Left kidney (tissue), 8 donors: ENCODE measurements at places on chromosomes 16 and 17. TPM values are rescaled to one million over a fixed set of nuclear protein-coding genes. Genes with fewer than 3 reads are reported as not detected.

- peak; percentile 42 for DNase-seq
These were observed 34.3 kb downstream of the VPS35L start for GRCh38 chr16:19589771-19590302.

- DNase-seq = peak; percentile 92
These were observed 7.9 kb upstream of the BAHCC1 start for GRCh38 chr17:81387100-81388090.

Gene DNAH2
- polyA plus RNA-seq = 0.52 TPM

DNA sequence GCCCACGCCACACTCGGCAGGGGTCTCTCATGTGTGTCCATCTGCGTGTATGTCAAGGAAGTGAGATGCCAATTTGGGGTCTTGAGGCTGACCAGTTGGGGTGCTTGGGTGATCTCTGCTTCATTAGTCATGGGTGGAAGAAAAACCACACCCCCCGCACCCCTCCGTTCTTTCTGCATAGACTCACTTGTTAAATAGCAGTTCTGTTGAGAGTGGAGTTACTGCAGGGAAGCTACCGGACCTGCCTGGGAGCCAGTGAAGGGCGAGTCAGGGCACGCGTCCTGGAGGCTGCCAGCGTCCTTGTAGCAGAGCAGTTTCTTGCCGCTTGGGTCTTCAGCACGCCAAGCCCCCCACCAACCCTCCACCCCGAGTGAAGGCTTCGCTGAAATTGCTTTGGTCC, 8.5 kb downstream of the SNN start:
- no peak for DNase-seq

DNA sequence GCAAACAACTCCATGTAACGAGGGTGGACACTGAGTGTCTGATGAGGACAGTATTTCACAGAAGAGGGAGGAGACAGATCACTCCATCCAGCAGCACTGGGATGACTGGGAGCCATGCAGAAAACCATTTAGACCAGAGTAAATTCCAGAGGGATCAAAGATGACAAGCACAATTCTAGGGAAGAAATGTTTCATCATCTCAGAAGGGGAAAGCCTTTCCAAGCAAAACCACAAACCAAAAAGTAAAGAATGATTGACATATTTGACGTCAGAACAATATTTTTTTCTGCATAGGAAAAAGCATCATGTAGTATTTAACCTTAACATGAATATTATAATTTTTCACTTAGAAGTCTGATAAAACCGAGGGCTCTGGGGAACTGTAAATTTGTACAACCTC, 4.8 kb downstream of the DNASE1 start:
- DNase-seq = no peak

Gene C16orf89
- polyA plus RNA-seq = 3.3 TPM

DNA sequence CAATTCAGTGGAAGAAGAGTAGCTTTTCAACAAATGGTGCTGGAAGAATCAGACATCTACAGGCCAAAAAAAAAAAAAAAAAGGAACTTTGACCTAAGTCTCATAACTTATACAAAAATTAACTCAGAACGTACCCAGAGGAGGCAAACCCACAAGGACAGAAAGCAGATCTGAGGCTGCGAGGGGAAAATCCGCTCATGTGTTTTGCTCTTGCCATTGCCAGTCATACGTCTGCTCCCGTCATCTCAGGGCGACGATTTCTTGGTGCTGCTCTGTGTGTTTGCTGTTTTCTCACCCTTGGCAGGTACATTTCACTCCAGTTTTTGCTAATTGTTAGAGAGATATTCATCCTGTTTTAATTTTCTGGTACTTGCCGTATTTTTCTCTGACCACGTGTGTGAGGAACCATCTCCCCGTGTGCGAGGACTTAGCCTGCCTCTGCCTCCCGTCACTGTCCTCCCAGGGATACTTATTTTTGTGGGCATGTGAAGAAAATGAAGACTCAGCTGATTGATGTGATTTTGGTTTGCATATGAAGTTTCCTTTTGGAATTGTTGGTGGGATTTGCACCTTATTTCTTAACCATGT, 33.4 kb upstream of the ACSF3 start:
- no peak for DNase-seq

DNA sequence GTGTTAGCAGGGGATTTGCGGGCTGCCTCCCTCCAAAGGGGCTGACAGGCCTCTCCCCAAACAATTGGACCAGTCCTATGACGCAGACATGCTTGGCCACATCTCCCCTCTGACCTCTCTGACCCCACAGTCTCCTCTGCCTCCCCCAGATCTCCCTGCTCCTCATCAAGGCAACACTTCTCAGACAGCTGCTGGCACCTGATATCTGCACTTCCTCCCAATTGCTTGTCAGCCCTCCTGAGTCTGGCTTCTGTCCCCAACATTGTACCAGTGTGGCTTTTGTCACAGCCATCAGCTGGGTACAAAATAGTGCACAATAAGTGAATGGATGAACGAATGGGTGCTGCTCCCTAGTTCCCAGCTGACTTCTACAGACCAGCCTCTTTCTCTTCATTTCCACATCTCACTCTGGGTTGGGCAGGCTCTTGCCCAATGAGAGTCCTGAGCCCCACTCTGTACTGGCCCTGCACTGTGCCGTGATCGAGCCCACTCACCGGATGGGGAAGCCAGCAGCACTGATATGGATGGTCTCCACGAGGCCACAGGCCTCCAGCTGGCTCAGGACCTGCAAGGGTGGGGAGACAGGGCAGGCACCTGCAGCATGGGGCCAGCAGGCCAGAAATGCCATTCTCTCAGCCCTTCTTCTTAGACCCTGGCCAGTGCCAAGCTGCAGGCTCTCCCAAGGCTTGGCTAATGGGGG, 17.1 kb downstream of the ZNHIT3 start:
- no peak for DNase-seq

Gene ST6GALNAC1
- 0.28 TPM for polyA plus RNA-seq

DNA sequence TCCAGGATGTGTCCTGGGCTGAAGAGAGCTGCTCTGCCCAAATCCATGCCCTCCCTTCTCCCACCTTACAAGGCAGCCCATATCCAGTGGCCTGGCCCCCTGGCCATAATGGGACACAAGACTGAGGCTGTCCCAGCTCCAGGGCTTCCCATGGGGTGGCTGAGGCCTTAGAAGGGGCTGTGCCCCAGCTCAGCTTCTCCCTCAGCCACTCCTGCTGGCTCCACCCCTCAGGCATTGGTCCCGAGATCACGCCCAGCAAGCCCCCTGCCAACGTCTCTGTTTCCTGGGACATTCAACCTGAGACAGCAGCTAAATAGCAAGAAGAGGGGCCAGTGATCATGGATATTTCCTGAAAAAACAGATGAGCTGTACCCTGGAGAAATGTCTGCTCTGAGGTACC, 43.3 kb downstream of the ARHGAP27 start:
- DNase-seq = no peak

Gene RGS11
- 1.4 TPM for polyA plus RNA-seq

DNA sequence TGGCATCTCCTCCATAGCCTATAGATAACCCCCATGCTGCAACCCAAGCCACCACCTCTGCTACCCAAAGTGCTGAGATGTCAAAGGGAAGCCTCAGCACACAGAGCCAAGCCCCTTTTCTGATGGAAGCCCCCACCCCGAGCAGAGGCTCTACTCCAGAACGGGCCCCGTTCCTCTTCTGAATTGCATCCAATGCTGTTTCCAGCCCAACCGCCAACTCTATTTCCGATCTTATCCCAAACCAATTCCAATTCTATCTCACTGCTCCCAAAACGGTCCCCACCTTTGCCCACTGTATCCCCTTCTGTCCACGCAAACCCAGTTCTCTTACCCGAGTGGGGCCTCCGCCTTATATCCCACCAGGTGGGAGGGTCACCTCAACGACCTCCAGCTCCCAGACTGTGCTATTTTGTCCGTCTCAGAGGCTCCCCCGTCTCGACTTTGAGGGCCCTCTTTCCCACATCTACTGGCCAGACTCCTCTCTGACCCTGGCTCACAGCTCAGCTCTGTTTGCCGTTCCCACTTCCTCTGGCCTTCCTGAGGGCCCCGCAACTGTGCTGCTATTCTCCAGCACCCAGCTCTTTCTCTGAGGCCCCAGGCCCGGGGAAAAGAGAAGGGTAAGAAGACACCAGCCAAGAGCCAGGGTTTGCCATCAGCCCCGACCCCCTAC, 487 bp downstream of the SRL start:
- DNase-seq = no peak

DNA sequence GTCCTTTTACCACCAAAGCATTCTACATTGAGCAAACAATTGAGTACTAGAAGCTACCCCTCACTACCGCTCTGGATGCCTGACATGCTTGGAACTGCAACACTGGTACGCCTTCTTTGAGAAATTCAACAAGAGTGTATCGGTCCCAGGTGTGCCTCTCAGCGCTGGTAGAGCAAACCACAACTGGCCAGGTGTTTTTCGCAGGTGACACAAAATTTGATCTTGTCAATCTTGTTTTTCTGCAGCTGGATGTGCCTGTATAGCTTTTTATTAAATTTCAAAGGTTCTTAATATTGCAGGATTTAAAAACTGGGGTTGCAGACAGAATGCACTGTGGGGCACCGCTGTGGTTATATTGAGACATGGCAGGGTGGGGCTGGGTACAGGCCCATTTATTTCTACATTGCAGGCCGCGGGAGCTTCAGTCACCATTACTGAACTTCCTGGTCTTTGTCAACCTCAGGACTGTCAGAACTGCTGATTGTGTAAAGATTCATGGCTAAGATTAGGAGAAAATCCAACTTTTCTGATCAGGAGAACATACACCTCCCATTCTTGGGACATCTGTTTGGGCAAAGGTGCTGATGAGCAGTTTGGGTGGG, 4.5 kb upstream of the SNX20 start:
- DNase-seq = no peak

Gene ITGB3
- 21.8 TPM for polyA plus RNA-seq

- no peak for DNase-seq
These were observed 78.4 kb upstream of the MED9 start for GRCh38 chr17:17398188-17398942.

Gene GGT6
- 6.3 TPM for polyA plus RNA-seq

- DNase-seq = no peak
These were observed 160.1 kb upstream of the IRX3 start for GRCh38 chr16:54446639-54447038.

GRCh38 chr16:11410376-11411058, 65.3 kb downstream of the RMI2 start:
- DNase-seq = no peak

Gene CHST5
- 1.1 TPM for polyA plus RNA-seq

Gene GRB7
- polyA plus RNA-seq = 38.8 TPM

DNA sequence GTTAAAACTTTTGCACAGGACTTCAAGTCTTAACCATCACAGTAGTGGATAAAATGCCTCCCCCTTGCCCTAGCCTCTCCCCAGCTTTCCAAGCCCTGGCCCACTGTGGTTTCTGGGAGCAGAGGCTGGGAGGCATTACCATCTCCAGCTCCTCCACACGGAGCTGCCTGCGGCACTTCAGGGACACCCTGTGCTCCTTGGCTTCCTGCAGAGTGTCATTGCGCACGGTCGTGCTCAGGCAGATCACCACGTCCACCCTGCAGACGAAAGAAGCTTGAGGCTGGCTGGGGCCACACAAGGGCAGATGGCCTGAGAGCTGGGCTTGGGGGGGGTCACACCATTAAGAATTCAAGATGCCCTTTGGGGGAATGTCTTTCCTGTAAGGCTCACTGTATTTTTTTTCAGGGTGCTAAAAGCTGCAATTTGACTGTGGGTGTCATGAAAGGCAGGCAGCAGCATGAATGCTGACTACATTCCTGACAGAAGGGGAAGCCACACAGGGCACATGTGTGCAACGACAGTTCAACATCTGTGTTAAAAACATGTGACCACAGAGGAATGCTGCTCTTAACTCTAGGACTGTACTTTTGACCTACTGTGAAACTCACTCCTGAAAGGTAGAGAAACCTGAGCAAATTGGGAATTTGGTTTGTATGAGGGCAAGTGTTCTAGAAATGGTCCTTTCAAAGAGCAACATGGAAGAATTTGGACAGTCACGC, 47.7 kb upstream of the CLEC18B start:
- no peak for DNase-seq

GRCh38 chr17:69593351-69593715, 178.8 kb downstream of the MAP2K6 start:
- no peak for DNase-seq

GRCh38 chr16:66103211-66103610, 263.3 kb upstream of the CDH5 start:
- no peak for DNase-seq

GRCh38 chr16:53597776-53598175, 94.8 kb upstream of the AKTIP start:
- DNase-seq = no peak

Gene WNT9B
- 8.5 TPM for polyA plus RNA-seq

Gene CCL17
- not detected for polyA plus RNA-seq

DNA sequence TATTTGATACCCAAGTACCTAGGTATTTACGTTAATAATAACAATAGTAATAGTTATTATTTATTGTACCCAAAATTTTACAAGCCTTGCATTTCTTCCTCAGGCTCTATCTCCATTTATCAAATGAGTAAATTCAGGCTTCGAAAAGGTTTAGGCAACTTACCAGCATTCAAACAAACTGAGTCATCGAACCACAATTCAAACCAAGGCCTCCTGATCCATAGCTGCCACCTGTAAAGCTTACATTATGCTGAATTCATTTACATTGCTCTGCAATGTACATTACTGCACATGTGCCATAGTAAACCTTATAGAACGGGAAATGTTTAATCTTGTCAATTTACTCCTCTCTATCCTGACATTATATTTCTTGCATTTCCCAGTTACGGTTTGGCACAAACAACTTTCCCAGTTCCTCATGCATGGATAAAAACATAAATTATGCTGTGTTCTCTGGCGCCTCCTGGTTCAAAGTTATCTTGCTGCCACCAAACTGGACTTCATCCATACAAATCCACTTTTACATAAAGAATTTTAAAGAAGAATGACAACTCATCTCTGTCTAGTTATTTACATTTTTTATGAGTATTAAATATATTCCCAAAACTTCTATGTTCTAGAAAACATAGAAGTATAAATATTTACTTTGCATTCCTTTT, 360.6 kb upstream of the SOX9 start:
- DNase-seq = no peak

GRCh38 chr17:14156689-14157088, 80.0 kb downstream of the CDRT15 start:
- no peak for DNase-seq

- DNase-seq = no peak
These were observed 48.9 kb upstream of the TRAP1 start for GRCh38 chr16:3766177-3766576.

- DNase-seq = no peak
These were observed 5.8 kb downstream of the TRIM25 start for GRCh38 chr17:56908001-56908542.

DNA sequence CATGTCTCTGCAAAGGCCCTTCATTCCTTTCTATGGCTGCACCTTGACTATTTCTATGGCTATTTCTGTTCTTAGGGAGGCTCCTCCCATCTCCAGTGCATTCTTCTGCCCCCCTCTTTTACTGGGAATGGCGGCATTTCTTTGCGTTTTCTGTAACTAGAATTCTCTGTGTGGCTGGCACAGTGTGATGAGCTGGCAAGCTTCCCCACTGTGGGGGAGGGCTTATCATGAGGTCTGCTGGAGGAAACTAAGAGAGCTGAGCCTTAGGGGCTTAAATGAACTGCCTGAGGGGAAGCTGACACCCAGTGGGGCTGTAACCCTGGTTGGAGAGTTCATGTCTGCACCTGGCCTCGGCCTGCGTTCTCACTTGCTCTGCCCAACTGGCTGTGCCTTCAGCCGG, 1.5 kb upstream of the CARD14 start:
- DNase-seq = no peak

Gene KCNJ12
- polyA plus RNA-seq = 4.5 TPM
